ENCODE measurements at places on chromosomes 3 and 15.

- no peak for DNase-seq
Measured at GRCh38 chr3:5151586-5151985, 29.5 kb downstream of the ARL8B start.

DNA sequence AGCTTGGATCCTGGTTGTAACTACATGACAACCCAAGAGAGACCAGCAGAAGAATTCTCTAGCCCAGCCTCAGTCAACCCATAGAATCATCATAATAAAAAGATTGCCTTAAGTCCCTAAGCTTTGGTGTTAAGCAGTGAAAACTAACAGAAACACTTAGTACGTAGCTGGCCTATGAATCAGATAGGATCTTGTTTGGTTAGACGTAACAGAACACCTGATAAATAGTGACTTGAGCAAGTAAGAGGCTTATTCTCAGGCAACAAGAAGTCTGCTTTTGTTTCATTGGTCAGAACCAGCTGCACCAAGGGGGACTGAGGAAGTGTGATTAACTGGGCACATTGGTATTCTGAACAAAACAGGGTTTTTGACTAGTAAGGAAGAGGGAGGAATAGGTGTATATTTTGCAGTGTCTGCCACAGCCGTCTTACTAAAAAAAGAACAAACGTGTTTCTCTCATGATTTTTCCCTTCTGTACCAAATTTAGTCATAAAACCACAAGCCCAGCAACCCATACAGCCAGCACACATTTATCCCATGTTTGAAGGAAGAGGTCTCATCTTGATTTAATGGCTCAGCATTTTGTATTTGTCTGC, 53.3 kb upstream of the GLCE start:
- no peak for DNase-seq

DNA sequence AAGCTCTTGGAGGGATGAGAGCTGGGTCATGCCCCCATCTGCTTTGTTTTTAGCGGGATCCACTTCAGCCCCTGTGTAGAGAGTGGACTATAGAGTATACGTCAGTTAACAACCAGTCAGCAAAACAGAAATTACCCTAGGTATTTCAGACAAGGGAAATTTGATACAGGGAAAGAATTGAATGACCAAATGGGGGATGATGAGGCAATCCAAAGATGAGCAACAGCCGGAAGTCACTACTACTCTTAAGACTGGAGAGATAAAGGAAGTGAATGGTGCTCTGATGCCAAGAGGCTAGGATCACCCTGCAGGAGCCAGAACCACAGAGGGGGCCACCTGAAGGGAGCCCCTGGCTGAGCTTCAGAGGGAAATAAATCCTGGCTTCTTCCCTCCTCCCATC, 1.7 kb upstream of the GPR62 start:
- peak; percentile 56 for DNase-seq

DNA sequence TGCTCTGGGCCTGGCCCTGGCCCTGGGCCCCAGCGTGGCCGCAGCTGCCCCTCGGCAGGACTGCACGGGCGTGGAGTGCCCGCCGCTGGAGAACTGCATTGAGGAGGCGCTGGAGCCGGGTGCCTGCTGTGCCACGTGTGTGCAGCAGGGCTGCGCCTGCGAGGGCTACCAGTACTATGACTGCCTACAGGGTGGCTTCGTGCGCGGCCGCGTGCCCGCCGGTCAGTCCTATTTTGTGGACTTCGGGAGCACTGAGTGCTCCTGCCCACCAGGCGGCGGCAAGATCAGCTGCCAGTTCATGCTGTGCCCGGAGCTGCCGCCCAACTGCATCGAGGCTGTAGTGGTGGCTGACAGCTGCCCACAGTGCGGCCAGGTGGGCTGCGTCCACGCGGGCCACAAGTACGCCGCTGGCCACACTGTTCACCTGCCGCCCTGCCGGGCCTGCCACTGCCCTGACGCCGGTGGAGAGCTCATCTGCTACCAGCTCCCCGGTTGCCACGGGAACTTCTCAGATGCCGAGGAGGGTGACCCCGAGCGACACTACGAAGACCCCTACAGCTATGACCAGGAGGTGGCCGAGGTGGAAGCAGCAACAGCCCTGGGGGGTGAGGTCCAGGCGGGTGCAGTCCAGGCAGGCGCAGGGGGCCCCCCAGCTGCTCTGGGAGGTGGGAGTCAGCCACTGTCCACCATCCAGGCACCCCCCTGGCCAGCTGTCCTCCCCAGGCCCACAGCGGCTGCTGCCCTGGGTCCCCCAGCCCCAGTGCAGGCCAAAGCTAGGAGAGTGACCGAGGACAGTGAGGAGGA, 21.7 kb downstream of the FBLN2 start:
- DNase-seq = no peak

- no peak for DNase-seq
Measured at GRCh38 chr15:47673232-47673761, 44.0 kb upstream of the SEMA6D start.

DNA sequence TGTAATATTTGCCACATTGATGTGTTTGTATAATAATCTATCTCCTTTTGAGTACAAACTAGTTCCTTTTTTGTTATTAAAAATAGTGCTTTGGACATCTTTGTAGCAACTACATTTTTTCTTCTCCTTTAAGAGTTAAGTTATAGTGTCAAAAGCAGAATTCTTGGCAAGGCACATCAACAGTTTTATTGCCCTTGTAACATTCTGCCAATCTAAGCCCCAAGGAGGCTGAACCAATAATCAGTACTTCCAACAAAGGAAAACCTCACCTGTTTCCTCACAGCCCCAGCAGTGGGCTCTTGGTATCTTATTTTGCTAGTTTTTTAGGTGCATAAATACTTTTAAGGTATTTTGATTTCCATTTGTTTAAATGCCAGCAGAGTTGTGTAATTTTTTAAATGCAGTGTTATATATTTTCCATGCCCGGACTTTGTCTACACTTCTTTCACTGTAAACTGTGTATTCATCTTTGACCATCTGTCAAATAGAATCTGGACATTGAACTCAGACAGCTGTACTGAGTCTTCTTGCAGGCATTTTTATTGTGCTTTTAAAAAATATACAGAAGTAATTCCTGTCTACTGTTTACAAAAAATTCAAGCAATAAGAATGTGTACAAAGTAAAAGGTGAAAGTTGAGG, 101.0 kb downstream of the MYLK start:
- no peak for DNase-seq

DNA sequence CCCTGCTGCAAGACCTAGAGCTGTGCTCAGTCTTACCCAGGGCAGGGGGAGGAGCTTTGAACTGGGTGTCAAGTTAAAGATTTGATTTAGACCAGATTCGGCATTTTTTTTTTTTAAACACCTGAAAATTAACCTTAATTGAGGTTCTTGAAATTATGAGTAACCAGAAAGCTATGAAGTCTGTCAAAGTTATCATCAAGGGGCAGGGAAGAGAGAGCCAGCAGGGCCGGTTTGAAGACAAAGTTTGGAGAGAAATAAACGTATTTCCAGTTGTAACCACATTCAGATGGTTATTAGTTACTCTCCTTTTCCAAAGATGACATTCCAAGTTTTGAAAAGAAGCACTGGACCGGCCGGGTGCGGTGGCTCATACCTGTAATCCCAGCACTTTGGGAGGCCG, 12.0 kb downstream of the TMEM266 start:
- no peak for DNase-seq

DNA sequence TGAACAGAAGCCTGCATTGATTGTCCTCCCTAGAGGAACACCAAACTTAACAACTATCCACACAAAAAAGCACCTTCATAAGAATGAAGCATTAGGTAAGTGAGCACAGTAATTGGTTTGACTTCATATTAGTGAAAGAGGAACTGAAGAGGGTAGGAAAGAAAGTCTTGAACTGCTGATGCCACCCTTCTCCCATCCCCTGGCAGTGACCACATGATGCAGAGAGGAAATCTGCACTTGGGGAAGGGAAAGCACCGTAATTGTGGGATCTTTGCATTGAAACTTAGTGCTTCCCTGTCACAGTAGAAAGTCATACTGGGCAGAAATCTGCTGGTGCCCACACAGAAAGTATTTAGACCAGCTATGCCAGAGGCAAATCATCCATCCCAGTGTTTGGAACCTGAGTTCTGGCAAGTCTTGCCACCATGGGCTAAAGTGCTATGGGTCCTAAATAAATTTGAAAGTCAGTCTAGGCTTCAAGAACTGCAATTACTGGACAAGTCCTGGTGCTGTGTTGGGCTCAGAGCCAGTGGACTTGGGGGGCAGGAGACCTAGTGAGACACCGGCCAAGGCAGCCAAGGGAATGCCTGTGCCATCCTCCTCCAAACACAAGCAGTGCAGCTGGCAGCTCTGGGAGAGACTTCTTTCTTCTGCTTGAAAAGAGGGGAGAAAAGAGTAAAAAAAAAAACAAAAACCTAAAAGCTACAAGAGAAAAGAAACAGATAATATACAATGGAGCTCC, 63.6 kb downstream of the SLC15A2 start:
- no peak for DNase-seq

DNA sequence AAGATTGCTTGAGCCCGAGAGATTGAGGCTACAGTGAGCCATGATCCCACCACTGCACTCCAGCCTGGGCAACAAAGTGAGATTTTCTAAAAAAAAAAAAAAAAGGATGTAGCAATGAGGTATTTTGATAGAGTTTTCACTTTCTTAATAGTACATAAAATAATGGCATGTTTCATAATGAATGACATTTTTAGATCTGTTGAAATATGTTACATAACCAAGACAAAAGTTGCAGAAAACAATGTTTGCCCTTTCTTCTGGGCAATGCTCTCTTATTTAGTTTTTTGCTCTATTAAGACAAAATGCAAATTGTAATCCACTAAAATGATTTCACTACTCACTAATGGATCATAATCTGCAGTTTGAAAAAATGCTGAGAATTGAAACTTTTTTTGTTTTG, 4.4 kb upstream of the MAPK6 start:
- DNase-seq = no peak

DNA sequence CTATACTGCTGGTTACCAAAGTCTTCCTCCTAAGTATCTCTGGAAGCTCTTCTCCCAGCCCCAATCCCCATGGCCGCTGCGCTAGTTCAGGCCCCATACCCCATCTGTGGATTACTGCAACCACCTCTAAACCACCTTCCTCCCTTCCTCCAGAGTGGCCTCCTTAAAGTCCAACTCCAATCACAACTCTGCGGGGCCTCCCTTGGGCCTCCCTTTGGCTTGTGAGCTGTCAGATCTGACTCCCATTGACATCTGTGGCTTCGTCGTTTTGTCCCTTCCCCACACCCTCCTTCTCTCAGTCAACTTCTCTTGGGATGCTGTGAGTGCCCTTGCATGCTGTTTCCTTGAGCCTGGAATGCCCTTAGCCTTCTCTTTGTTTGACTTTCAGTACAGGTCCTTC, 9.3 kb upstream of the HRH1 start:
- DNase-seq = no peak

- DNase-seq = no peak
Measured at GRCh38 chr3:114242947-114243346, 5.6 kb upstream of the ZNF80 start.

GRCh38 chr15:80107774-80108173, 45.0 kb upstream of the FAH start:
- no peak for DNase-seq

- DNase-seq = no peak
Measured at GRCh38 chr3:5498981-5499380, 311.5 kb downstream of the EDEM1 start.

- peak; percentile 7 for DNase-seq
Measured at GRCh38 chr3:145094355-145094941, 1066.5 kb downstream of the PLOD2 start.

- no peak for DNase-seq
Measured at GRCh38 chr3:163879172-163879571, 1199.1 kb downstream of the SI start.

DNA sequence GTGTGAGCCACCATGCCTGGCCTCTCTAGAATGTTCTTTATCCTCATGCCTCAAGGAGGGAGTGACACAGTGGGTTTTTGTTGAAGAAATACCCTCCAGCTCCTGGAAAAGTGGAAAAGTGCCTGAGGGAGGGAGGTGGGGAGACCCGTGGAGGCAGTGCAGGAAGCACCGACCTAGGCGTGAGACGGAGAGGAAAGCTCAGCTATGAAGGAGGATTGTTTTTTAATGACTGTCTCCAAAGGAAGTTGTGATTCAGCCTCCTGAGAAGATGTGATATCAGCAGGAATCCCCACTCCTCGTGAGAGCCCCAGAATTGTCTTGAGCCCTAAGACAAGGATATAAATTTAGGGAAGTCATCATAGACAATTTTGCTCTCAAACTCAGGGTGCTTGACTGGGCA, 21.7 kb downstream of the RPLP1 start:
- no peak for DNase-seq

DNA sequence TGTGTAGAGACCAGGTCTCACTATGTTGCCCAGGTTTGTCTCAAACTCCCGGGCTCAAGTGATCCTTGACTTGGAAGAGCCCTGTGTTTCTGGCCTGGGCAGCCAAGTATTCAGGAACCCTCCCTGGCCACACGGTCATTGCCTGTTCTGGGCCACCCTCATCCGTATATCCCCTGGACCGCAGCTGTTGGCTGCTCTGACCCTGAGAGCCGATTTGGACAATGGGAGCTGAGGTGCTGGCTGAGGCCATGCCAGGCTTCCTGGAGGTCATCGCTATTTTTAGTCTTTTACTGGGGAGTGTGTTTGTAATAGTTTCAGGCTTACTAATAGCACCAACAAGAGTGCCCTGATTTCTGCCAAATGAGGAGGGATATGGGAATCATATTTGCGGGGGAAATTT, 60.7 kb downstream of the ADAMTS7 start:
- no peak for DNase-seq

GRCh38 chr3:110243081-110243480, 828.5 kb upstream of the NECTIN3 start:
- no peak for DNase-seq

GRCh38 chr15:90762109-90762508, 45.0 kb downstream of the BLM start:
- DNase-seq = no peak

DNA sequence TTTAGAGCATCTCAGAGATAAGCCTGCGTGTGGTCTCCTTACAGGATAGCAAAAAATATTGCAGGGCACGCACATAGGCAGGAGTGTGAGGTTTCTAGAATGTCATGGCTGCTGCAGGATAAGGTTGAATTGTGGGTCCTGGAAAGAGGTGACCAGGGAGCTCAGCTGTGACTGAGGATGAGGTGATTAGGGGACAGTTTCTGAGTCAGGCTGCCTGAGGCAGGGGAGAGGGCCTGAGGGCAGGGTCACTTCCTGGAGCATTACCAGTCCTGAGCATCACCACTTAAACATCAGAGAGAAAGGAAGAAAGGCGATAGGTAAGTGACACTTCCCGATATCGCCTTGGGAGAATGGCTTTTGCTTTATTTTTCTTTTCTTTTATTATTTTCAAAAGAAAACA, 813.8 kb downstream of the TUSC7 start:
- DNase-seq = no peak

GRCh38 chr3:115500795-115501194, 122.5 kb upstream of the GAP43 start:
- DNase-seq = no peak

DNA sequence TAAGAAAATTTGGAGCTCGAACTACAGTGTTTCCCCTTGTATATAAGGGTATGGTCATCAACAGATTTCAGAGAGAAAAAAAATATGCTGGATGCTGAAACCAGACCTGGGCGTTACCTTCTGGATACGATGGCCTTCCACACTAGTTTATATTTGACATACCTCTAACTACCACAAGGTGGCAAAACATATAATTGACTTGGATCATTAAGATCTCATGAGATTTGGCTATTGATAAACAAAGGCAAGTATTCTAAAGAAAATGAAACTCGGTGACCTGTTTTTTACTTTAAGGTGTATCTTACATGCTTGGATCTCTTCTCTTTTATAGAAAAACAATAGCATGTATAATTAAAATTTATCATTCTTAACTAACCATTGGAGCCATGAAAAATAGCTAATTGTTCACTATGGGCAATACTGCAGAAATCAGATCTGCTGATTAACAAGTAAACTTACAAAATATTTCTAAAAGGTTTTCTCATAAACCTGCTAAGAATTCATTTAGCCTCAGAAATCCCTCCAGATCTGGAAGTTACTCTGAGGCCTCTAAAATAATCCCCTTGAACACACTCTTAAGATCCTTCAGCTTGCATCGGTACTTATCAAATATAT, 300.6 kb upstream of the KCNH8 start:
- peak; percentile 1 for DNase-seq

Measured in RWPE1 (cell line).